ENCODE measurements at places on chromosomes 1 and 21.

DNA sequence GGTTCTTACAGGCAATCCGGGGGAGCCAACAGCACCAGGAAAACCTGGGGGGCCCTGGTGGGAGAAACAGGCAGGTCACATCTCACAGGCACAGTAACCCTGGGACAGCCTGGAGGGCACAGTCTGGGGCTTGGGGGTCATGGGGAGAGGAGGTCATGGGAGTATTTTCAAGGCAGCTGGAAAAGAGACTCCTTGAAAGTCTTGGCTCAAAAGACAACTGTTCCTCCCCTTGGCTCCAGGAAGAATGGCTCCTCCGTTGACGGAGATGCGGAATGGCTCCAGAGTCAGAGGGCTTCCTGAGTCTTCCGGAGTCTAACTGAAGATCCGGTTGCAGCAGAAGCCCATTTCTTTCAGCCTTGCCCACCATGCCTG is 25.9 kb upstream of the PEF1 start:
- DNase-seq: no peak

DNA sequence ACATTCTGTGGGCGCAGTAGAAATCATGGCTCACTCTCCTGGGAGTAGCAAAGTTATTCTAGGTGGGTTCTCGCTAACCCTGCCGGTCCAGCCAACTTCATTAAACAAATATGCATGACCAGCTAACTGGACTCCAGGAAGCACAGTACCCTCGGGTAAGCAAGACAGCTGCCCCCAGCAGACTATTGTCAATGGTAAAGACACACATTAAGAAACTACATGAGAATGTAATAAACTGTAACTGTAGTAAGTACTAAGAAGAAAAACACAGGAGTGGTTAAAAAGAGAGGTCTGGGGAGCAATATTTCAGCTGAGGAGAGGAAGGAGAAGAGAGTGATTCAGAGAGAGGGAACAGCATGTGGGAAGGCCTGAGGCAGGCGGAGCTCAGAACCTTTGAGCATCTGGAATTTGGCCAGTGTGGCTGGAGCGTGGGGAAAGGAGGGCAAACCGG is 7.4 kb downstream of the SLC2A5 start:
- no peak for DNase-seq

GRCh38 chr1:65955503-65955902 is 162.8 kb downstream of the PDE4B start:
- no peak for DNase-seq

DNA sequence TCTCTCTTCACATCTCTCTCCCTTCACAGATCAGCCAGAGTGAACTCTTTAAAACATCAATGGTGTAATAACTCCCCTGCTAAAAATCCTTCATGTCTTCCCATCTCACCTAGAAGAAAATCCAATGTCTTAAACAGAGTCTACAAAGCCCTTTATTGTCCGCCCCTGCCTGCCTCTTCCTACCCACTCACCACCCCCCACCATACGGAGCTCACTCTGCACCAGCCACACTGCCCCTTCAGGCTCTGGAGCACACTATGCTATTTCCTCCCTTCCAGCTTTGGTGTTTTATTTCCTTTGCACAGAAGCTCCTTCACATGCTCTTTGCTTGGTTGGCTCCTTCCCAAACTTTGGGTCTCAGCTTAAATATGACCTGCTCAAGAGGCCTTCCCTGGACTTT is 10.2 kb downstream of the CAMK1G start:
- no peak for DNase-seq

DNA sequence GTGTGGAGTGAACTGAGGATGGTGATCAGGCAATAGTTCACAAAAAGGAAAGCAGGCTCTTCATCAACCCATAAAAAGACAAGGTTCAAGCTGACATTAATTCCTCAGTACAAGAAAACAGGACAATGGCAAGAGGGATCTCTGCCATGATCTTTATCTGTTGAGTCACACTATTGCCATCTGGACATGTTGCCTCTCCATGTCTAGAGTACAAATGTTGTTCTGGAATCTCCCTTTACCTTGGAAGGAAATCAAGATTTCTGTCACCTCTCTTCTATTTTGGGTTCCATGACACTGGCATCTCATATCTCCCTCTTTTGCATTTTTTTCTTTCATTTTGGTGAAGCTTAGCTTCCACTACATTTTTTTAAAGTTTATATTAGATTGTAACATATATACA is 329.1 kb downstream of the USP25 start:
- DNase-seq: no peak

GRCh38 chr21:37380349-37381323 is 14.1 kb downstream of the DYRK1A start:
- no peak for DNase-seq

GRCh38 chr1:41574842-41575241 is 90.4 kb upstream of the EDN2 start:
- DNase-seq: no peak

GRCh38 chr1:106224426-106224825 is 832.0 kb upstream of the PRMT6 start:
- DNase-seq: no peak

DNA sequence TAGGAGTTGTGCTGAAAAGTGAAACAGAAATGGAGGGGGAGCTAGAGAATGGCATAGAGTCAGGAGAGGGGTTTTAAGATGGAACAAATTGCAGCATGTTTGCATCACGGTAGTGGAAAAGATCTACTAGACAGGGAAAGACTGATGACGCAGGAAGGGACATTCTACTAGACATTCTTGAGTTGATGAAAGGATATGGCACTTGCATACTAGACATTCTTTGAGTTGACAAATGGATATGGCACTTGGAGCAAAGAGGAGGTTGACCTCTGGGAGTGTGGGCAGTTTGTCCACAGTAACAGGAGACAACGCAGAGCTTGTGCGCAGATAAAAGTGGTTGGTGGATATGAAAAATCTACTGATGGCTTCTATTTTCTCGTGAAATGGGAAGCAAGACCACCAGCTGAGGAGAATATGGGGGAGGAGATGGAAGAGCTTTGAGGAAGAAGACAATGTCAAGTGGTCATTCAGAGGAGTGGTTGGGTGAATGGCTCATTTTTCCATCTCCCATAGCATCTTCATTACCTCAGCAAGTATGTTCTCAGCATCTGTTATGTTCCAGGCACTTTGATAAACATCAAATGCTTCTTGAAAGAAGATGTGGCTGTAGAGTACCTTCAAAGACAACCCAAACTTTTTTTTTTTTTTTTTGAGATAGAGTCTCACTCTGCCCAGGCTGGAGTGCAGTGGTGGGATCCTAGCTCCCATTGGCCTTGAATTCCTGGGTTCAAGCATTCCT is 2.4 kb upstream of the CTPS1 start:
- DNase-seq: no peak

- no peak for DNase-seq
Observed at GRCh38 chr1:55064071-55064581, 24.8 kb downstream of the PCSK9 start.

DNA sequence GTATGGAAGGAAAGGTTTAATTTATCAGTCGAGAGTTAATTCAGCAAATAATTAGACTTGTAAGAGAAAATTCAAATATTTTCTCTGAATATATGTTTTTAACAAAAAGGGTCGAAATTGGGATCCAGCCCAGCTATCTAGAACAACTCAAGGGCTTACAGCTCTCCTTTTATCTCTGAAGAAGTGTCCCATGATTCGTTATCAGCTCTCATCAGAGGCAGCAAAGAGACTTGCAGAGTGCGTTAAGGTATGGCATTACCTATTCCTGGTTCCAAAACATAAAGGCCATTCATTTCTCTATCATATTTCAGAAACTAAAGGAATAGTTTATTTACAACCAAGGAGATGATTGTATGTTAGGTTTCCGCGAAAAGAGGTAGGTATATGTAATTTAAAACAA is 9.4 kb downstream of the VPS45 start:
- DNase-seq: no peak

- no peak for DNase-seq
Observed at GRCh38 chr1:224736619-224737352, 120.7 kb downstream of the CNIH3 start.

DNA sequence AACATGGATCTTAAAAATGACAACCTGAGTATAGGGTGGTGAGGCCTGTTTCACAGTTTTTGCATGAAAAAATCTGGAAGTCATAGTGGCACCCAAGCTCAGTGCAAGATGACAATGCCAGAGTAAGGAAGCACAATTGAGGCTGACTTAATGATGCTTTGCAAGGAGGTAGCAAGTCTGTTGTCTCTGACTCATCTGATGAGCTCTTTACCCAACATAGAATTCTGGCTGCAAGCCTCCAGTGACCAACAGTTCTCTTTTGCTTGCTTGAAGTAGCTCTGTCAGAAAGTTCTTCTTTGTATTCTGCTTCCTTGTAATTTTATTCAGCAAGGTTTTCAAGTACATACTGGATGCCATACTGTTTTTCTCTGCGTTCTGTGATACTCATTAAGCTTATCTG is 117.1 kb downstream of the FOXD2 start:
- no peak for DNase-seq

- DNase-seq: no peak
Observed at GRCh38 chr1:210328032-210328745, 513 bp upstream of the HHAT start.

- no peak for DNase-seq
Observed at GRCh38 chr1:28591708-28592320, at the start of gene RAB42. TSS of gene RAB42 (plus strand) at chr1:28592265. CDS start at chr1:28592512, 247 bp downstream.

GRCh38 chr1:232624546-232625281 is 5.2 kb downstream of the SIPA1L2 start:
- no peak for DNase-seq

- DNase-seq: no peak
Observed at GRCh38 chr21:45982758-45983648, 1.4 kb downstream of the COL6A1 start.

DNA sequence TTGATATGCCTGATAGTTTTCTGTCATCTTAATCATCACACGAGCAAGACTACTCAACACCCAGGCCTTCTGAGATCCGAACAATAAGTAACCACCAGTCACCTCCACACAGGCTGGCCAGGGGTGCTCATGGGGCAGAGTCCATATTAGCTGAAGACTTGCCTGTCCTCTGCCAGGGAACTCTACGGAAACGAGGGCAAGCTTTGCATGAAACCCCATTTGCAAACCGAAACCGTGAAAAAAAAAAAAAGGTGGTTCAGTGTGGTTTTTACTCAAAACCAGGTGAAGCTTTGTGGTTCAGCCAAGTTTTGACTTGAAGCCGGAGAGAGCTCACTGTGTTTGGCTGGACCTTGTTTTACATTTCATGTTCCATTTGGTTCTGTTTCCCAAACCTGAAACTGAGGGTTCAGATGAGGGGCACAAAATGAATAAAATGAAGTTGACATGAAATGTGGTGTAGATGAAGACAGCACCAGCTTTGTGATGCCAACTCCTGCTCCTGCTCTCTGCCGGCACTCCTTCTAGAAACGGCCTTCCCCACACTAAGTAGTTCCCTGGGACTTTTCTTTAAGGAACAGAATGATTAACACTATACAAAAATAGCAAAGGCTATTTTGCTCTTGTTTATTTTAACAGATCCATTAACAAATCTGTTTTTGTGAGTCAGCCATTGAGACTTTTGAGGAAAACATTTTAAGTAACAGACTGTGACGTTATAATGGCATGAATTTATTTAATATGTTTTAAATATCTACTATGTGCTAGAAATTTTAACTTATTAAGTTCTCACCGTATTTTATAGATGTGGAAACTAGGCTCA is 74.7 kb downstream of the RUNX1 start:
- DNase-seq: no peak

DNA sequence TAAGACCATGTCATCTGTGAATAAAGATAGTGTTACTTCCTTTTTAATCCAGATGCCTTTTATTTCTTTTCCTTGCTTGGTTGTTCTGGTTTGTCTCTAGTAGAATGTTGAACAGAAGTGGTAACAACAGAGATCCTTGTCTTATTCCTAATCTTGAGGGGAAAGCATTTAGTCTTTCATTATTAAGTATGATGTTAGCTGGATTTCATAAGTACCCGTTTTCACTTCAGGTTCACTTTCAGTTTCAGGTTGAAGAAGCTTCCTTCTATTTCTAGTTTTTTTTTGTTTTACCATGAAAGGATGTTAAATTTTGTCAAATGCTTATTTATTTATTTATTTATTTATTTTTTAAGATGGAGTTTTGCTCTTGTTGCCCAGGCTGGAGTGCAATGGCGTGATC is 22.3 kb upstream of the AGPAT3 start:
- no peak for DNase-seq

DNA sequence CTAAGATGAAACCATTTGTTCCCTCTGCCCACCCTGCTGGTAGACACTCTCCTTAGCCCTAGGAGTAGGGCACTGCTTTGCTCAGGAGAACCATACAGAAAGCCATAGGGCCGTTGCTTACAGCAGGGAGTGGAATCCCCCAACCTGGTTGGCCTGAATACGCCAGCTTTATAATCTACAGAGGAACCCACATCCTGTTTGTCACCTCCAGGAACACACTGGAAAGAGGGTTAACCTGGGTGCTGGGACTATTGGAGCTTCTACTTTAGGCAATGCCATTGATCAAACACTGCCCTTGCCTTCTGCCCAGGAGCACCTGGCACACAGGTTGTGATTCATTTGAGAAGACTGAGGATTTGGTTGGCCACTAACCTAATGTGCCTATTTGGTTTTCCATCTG is 124.8 kb downstream of the TNR start:
- no peak for DNase-seq

GRCh38 chr21:20016435-20017005 is 981.7 kb upstream of the NCAM2 start:
- DNase-seq: no peak

- no peak for DNase-seq
Observed at GRCh38 chr1:22386774-22387173, 64.9 kb upstream of the ZBTB40 start.

- DNase-seq: peak; percentile 8
Observed at GRCh38 chr1:110916669-110917306, 43.8 kb downstream of the CD53 start.

DNA sequence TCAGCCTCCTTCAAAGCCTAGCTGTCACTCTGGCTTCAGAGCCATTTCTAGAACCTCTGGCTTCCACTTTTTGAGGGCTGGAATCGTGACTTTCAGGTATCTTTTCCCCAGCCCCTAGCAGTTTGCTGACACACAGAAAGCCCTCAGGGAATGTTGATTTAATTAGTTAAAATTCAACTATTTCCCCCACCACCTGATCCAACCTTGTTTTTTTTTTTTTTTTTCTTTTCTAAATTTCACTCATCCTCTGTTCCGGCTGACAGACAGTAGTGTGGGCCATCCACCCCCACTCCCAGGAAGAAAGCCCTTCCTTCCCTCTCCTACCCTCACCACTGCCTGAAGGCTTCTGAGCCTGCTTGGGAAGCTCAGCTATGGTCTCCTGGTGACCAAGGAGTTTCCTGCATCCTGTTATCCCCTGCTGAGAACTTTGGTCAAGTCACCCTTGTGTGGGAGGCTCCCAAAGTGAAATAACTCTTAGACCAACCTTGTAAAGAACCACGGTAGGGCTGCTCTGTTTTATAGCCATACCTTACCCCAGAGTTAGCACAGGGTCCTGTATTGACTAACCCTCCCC is 29.4 kb downstream of the KCNJ6 start:
- no peak for DNase-seq

GRCh38 chr21:43825242-43825935 is 36.0 kb downstream of the RRP1 start:
- DNase-seq: no peak

- no peak for DNase-seq
Observed at GRCh38 chr1:203631349-203631748, 4.7 kb downstream of the ATP2B4 start.
